ENCODE measurements at places on chromosomes 2 and 18.

DNA sequence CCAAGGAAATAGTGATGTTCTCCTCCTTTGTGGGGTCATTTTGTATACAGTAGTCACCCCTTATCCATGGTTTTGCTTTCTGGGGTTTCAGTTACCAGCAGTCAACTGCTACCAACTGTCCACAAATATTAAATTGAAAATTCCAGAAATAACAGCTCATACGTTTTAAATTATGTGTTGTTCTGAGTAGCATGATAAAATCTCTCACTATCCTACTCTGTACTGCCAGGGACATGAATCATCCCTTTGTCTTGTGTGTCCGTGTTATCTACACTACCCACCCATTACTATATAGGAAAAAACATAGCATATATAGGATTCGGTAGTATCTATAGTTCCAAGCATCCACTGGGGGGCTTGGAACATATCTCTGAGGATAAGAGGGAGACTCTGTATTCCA is 120.9 kb upstream of the DCC start:
- DNase-seq: no peak

- DNase-seq: no peak
Measured at GRCh38 chr2:66563473-66563872, 128.5 kb downstream of the MEIS1 start.

- DNase-seq: no peak
Measured at GRCh38 chr2:189267491-189267890, 87.9 kb upstream of the COL5A2 start.

- DNase-seq: no peak
Measured at GRCh38 chr2:130790804-130791616, 35.7 kb downstream of the AMER3 start.
